ENCODE measurements at places on chromosomes 7 and 10.

- no peak for DNase-seq
Observed at GRCh38 chr10:112536663-112537062, 89.6 kb downstream of the VTI1A start.

DNA sequence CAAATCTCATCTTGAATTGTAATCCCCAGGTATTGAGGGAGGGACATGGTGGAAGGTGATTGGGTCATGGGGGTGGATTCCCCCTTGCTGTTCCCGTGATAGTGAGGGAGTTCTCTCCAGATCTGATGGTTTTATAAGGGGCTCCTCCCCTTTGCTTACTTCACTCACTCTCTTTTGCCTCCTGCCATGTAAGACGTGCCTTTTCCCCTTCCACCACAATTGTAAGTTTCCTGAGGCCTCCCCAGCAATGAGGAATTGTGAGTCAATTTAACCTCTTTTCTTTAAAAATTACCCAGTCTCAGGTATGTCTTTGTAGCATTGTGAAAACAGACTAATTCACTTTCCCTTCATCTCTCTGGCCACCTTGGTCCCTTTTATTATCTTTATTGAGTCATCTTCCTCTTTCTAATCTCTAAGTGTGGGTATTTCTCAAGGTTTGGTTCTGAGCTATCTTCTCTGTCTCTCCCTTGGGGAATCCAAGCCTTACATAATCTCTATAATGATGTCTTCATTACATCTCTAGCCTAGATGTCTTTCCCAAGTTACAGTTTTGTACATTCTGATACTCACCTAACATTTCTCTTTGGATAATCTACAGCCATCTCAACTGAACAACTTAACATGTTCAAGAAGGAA, 99.1 kb upstream of the JCAD start:
- no peak for DNase-seq

DNA sequence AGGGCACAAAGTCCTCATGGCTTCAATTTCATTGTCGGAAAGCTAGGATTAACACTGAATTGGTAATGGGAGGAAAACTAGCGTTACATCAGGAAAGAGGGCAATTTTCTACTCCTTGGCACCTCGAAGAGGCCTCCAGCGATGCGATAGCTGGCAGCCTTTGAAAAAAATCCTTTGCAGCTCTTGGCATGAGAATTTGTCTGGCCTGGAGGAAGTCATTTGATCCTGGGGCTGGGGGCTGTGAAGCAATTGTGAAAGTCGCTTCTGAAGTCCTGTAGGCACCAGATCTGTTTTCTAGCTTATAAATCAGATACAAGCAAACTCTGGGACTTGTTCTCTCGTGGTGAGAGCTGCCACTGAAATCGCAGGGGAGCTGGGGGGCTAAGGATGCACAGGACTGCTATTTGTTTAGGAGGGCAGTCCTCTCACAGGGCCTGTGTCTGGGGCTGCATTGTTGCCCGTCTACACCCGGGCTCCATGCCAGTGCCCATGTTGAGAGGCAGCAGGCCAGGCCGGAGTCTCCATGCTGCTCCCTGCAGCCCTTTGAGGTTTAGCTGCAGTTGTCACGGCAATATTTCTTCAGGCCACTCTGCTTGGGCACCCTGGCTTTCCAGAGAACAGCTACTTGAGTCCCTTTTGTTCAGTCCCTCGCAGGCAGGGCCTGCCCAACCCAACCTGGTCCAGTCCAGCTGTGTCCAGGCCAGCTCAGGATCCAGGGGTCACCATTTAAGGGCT, 206.8 kb upstream of the LYZL1 start:
- no peak for DNase-seq

- DNase-seq = no peak
Observed at GRCh38 chr10:122852261-122852660, 6.6 kb upstream of the CUZD1 start.

GRCh38 chr10:9111976-9112375, 1057.5 kb downstream of the GATA3 start:
- DNase-seq = no peak

DNA sequence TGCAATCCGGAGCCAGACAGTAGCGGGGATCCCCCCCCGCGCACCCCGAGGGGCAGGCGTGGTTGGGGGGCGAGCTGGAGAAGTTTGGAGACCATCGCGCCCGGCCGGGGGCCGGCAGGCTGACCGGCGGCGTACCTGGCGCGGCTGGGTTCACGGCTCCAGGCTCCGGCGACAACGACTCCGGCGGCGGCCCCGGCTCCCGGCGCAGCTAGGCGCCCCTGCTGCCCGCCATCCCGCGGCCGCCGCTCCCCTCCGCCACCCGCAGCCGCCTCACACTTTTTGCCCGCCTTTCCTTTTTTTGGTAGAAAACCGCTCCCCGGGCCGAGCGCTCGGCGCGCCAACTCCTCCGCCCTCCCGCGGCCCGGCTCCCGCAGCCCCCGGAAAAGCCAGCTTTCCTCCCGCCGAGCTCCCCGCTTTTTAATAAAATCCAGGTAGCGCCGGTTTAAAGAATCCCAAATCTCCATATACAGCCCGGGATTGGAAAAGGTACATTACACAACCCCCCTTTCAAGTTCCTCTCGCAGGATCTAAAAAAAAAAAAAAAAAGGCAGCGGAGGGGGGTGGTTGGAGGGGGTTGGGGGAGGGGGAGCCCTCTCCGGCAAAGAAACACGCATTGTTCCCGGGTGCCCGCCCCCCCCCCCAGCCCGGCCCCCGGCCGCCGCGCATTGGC, at the start of gene TNRC18:
Gene TNRC18, minus strand, starts transcription at position 529 of the 670 bp plus-strand sequence. CDS start 2,588 bp downstream, outside the sequence.
- no peak for DNase-seq

DNA sequence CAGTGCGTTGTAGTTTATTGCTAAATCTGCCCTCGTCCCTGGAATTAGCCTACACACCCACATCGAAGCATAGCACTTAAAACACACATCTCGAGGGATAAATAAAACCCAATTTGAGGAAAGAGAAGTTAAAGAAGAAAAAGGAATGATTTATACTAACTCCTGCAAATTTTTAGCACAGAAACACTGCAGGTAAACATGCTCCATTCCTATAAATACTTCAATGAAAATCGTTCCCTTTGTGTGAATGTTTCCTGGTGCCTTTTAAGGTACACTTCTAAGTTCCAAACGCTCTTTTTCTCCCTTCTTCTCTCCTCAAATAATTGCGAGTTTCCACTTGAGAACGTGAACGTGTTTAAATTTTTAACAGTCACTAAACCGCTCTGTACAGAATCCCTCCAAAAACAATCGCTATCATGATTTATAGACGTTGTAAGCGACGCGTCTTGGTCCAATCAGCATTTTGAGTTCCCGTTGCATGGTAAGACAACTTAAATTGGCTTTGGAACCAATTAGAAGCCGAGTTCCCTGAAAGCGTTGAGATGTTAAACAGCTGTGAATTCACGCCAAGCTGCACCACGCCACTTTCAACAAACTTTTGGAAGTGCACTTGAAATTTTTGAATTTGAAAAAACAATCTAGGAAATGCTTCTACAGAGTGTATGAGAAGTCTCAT, 12.5 kb upstream of the EBLN1 start:
- DNase-seq = peak; percentile 14

GRCh38 chr7:51013218-51013786, 230.6 kb upstream of the GRB10 start:
- DNase-seq = no peak

- DNase-seq = peak; percentile 28
Observed at GRCh38 chr7:44769776-44770294, 21.2 kb downstream of the ZMIZ2 start.

- no peak for DNase-seq
Observed at GRCh38 chr10:132460071-132460470, 63.1 kb downstream of the PWWP2B start.

DNA sequence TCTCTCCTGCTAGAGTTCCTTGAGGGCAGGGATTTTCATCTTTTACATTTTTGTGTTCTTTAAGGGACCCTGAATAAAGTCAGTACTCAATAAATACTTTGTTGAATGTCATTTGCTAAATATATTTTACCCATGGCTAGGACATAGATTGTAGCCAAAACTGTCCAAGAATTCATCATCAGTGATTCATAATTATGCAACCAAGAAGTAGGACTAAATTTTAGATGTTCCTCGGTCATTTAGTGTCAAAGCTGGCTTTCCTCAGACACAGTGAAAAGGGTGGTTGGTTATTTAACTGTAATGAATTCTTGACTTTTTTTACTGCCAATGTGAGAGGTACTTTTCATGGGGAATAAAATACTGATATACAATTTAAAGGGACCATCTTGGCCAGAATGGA, 3.3 kb downstream of the NUDT13 start:
- DNase-seq = no peak

GRCh38 chr7:356087-356486, 66.1 kb downstream of the FOXL3 start:
- DNase-seq = no peak

DNA sequence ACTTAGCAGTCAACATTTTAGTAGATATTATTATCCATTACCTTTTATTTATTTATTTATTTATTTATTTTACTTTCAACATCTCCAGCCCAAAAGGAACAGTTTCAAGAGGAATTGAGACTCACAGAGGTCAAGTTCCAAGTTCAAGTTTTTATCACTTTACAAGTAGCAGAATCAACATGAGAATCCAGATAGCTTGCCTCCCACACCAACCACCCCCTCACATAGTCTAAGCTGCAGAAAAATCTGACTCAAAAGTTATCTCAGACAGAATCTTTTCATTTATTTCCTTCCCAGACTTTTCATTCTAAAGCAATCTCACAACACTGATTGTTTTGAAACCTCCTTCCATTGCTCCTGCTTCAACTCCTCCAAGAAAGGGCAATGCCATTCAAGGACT, 129.6 kb downstream of the GRM3 start:
- no peak for DNase-seq

GRCh38 chr7:150951521-150951920, 26.6 kb downstream of the KCNH2 start:
- no peak for DNase-seq

GRCh38 chr7:40579401-40579800, 444.6 kb downstream of the SUGCT start:
- no peak for DNase-seq

GRCh38 chr7:377080-378040, 87.4 kb downstream of the FOXL3 start:
- no peak for DNase-seq

DNA sequence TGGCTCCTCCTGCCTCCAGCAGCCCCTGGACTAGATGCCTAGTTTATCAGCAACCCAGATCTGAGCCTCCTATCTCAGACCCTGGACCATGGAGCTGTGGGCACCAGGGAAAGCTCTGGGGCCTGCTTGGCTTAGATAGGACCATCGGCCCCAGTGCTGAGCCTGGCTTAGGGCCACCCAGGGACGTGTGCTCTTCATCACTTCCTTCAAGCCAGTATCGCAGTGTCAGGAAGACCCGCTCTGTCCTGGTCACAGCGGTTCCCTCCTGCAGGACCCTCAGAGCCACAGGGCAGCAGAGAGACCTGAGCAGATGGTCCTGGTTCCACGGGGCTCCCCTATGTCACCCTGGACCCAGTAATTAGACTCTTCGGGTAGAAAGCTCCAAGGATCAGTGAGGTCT, 105.7 kb upstream of the FAM20C start:
- no peak for DNase-seq

- DNase-seq = no peak
Observed at GRCh38 chr7:74272305-74273038, 16.7 kb upstream of the CLIP2 start.

- no peak for DNase-seq
Observed at GRCh38 chr10:43437141-43437870, 395 bp downstream of the ZNF487 start.

DNA sequence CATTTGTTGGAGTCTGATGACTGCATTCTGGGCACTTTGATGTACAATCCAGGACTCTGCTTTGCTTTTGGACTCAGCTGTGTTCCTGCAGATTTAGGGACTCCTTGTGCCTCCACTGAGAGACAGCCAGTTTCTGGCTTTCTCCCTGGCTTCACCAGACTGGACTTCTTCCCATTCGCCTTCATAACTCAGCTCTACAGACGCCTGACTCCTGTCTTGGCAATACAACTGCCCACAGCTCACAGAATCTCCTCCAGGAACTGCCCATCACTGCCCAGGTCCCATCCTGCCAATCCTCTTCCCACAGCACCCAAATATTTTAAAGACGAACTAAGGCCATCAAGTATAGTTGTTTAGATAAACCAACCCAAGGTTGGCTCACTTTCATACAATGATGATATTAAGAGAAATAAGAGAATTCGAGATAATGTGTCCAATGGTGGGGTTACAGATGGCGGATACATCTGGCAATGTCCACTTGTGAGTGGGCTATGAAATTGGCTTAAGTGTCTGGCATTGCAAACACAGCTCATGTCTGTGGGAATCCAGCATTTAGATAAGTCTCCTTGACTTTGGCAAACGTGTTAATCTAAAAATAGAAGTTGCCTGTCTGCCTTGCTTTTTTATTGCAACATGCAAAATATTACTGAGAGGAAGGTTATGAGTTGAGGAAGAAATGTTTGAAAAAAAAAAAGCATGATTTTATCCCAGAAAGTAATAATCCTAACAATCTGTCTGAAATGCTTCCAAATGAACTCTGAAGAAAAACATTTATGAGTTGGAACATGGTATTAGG, 95.1 kb downstream of the ITGA8 start:
- no peak for DNase-seq

DNA sequence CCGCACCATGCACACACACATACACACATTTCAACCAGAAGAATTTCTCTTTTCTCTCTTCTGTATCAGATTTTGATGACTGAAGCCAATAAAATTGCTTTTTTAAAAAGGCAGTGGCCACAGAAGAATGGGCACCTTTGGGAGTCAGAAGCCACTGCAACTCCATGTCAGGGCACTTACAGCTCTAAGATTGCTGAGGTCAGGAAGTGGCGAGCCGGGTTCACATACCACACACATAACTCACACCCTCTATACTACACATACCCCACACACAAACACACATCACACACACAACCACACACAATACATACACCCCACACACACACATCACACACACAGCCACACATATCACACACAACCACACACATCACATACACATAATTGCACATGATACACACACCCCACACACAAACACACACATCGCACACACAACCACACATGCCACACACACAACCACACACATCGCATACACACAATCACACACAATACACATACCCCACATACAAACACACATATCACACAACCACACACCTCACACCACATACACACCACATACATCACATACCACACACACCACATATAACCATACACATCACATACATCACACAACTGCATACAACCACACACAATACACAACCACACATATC, 31.2 kb downstream of the GPRIN2 start:
- DNase-seq = no peak

GRCh38 chr7:157475601-157476000, 138.8 kb downstream of the DNAJB6 start:
- DNase-seq = no peak

DNA sequence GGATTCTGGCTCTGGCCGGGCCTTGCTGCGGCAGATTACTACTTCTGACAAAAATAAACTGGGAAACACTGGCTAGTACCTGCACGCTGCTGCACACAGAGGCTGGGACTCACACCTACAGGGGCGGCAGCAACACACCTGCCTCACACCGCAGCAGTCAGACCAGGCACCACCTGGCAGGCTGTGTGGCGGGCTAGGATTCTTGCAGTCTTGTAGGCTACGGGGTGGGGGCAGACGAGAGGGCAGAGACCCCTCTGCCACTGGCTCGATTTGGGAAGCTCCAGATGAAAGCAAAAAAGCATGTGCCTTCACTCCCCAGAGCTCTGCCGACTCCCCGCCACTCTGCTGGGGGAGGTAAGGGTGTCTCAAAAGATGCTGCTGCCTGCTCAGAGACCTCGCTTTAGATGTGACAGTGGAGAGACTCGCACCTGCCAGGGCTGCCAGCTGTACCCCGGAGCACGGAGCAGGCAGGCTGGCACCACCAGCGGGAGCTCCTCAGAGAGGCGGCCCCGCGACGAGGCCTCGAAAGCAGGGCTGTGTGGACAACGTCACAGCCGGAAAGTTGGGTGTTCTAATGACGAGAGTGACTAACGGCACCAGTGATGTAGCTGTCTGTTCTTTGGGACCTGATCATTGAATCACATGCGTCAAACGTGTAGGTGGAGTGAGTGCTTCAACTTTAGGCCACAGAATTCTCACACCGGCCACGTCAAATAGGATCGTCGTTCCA, 250.5 kb downstream of the ZMYND11 start:
- DNase-seq = no peak

Measured in effector memory CD8-positive, alpha-beta T cell (primary cell).